ENCODE measurements at places on chromosomes 7 and 10.

DNA sequence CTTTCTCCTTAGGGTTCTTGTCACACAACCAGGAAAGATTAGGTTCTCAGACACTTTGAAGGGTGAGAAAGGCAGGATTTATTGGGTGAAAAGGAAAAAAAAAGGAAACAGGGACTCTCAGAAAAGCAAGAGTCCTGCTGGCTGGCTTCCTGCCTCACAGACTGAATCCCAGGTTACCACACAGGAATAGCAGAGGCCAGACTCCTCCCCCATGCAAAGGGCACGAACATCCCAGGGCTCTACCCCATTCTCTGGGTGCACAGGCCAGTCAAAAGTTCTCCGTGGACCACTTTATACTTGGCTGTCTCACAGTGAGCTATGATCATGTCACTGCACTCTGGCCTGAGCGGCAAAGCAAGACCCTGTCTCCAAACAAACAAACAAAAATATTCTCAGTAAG lies 42.6 kb downstream of the HOXA1 start:
- no peak for DNase-seq

- DNase-seq = no peak
Observed at GRCh38 chr7:36318116-36318515, 71.5 kb upstream of the ANLN start.

GRCh38 chr10:1539216-1539615 lies 198.1 kb downstream of the ADARB2 start:
- no peak for DNase-seq

DNA sequence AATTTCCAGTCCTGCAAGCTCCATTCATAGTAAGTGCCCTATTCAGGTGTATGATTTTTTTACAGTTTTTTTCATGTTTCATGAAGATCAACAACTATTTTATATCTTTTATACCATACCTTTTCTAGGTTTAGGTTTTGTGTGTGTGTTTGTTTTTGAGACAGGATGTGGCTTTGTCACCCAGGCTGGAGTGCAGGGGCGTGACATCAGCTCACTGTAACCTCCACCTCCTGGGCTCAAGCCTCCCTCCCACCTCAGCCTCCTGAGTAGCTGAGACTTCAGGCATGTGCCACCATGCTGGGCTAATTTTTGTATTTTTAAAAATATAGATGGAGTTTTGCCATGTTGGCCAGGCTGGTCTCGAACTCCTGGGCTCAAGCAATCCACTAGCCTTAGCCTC lies 35.0 kb downstream of the ARMH3 start:
- no peak for DNase-seq

- DNase-seq = no peak
Observed at GRCh38 chr10:34548466-34548865, 266.6 kb downstream of the PARD3 start.

GRCh38 chr10:62471711-62472110 lies 97.5 kb downstream of the ZNF365 start:
- no peak for DNase-seq

DNA sequence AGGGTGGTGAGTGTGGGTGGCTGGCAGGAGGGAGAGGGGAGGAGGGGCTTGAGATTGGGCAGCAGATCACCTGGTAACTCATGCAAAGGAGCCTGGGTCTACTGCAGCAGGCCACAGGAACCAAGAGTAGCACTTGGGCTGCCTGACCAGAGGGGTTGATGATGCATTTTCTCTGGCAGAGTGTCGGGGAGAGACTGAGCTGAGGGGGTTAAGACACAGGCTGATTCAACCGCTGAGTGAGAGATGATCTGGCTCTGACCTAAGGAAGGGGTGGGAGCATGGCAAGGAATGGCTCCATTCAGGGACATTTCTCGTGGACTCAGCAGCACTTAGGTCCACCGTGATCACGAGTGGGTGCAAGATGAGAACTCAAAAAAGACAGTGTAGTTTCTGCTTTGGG lies 115.5 kb upstream of the STK17A start:
- DNase-seq = no peak

- DNase-seq = peak; percentile 31
Observed at GRCh38 chr7:157508477-157508881, 171.7 kb downstream of the DNAJB6 start.

DNA sequence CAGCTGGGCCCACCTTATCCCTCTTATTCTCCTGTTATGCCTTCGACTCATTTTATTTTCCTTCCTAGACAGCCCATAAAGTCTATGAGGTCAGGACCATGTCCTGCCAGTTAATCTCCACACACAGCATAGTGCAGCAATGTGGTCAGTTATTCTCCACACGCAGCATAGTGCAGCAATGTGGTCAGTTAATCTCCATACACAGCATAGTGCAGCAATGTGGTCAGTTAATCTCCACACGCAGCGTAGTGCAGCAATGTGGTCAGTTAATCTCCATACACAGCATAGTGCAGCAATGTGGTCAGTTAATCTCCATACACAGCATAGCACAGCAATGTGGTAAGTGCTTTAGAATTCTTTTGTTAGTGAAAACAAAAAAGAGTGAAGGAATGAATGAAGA lies 77.8 kb downstream of the TEX36 start:
- no peak for DNase-seq

DNA sequence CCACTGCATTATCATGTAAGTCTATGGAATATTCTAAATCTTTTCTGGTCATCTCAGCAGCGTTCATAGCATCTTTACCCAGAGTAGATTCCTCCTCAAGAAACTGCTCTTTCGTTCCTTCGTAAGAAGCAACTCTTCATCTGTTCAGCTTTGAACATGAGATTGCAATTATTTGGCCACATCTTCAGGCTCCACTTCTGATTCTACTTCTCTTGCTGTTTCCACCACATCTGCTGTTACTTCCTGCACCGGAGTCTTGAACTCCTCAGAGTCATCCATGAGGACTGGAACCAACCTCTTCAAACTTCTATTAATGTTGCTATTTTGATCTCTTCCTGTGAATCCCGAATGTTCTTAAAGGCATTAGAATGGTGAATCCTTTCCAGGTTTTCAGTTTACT lies 12.7 kb downstream of the CHST12 start:
- DNase-seq = no peak

- DNase-seq = no peak
Observed at GRCh38 chr10:128130051-128130450, 3.8 kb upstream of the MKI67 start.

GRCh38 chr7:34117573-34117972 lies 212.2 kb downstream of the BMPER start:
- no peak for DNase-seq

GRCh38 chr10:11357439-11357838 lies 254.0 kb downstream of the USP6NL start:
- DNase-seq = no peak

DNA sequence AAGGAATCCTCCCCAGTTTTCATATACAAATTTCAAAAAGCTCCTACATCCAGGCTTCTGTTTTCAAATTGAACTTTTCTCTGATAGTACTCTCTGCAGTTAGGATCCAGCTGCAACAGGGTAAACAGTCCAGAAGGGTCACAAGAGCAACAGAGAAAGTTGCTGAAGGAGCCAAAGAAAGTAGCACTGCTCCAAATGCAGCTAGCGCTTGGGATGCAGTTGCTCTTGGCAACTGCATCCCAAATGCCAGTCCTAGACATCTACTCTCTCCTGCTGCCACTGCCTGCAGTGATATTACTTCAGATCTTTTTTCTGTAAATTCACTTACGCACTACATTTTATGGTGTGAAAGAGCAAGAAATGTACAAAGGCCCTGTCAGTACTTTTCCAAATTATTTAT lies 14.6 kb downstream of the GPR37 start:
- no peak for DNase-seq

GRCh38 chr10:88707429-88708155 lies 1.5 kb downstream of the LIPK start:
- no peak for DNase-seq

GRCh38 chr7:132422502-132423111 lies 153.7 kb downstream of the PLXNA4 start:
- DNase-seq = no peak

DNA sequence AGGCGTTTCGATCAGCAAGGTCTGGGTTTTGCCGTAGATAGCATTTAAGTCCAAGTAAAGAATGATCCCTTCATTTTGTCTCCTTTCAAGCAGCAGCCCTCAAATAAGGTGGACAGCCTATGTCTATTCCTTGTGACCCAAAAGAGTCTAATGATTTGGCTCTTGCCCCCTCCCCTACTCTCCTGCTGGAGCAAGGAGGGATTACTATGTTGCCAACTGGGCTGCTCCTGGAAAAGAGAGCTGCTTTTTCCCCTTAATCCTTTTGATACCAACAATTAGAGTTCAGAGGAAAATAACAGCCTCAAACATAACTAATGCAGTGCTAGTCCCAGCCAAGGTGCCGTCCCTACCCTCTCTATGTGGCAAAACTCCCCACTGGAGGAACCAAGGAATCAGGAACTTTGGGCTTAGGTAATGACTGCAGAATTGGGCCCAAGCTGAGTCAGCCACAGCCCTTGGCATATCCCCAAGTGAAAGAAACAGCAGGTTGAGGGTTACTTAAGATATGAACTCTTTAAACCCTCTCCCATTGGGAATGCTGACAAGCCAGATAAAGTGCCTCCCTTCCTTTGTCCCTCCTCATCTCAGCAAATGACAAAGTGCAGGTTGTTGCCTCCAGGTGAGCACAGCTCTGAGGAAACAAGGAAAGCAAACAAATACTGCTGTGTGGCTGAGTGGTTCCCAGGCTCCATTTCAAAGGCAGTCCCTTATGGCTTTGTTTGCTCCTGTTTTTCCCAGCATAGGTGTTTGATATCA lies 643.7 kb downstream of the INHBA start:
- no peak for DNase-seq

DNA sequence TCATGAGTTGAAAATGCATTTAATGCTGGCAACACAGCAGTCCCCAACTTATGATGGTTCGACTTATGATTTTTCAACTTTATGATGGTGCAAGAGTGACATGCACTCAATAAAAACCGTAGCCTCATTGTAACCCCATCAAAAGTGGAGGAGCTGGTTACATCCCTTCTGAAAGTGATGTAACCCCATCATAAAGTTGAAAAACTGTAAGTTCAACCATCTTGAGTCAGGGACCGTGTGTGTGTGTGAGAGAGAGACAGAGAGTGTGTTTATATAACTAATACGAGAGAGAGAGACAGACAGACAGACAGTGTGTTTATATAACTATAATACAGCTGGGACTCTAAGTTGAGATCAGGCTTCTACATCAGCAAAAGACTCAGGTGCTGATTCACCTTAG lies 21.0 kb downstream of the ANXA11 start:
- no peak for DNase-seq

DNA sequence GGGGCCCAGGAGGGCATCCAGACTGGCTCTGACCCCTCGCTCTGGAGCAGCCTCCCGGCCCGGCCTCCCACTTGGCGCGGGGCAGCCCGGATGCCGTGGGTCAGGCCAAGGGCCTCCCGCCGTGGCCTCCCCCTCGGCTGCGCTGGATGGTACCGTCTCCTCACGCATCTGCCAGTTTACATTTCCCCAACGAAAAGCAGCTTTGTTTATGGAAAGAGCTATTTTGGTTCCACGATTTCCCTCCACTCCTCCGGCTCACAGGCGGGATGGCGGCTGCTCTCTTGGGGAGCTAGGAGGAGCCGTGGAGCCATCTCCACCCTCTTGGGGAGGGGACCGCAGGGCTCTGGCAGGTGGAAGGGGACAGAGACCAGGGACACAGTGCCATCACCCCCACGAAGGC lies 93.2 kb upstream of the MYL10 start:
- DNase-seq = no peak
